CD4-positive, alpha-beta T cell treated with Interleukin-12 subunit alpha and Interleukin-12 subunit beta, for 1 hour (primary cell): ENCODE measurements at places on chromosomes 2 and 18.

GRCh38 chr2:21229302-21229701 lies 105.5 kb downstream of the TDRD15 start:
- no peak for DNase-seq

DNA sequence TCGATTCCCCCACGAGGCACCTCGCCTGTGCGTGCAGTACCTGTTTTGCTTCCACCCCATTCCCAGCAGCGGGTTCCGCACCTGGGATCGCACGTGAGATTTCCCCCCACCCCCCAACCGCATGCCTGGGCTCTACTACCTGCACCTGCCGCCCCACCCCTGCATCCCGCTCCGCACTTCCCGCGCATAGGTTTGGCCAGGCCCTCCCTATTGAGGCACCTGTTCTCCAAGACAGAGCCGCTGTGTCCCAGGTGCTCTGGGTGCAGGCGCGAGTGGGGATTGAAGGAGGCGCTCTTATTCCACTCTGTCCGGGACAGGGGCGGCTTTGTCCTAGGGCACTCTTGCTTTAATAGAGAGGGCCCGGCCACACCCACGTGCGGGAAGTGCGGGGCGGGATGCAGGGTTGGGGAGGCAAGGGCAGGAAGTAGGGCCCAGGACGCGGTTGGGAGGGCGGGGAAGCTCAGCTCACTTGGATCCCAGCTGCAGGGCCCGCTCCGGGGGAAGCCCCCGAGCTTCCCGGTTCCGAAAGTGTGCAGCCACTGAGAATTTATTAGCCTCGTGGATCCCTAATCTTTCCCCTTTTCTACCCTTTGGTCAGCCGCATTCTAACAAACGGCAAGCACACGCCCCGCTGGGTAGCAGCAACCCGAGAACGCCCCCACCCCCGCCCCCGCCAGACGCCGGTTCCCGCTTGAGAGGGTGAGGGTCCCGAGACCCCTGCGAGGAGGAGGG lies 670 bp upstream of the MOCOS start:
- DNase-seq: no peak

DNA sequence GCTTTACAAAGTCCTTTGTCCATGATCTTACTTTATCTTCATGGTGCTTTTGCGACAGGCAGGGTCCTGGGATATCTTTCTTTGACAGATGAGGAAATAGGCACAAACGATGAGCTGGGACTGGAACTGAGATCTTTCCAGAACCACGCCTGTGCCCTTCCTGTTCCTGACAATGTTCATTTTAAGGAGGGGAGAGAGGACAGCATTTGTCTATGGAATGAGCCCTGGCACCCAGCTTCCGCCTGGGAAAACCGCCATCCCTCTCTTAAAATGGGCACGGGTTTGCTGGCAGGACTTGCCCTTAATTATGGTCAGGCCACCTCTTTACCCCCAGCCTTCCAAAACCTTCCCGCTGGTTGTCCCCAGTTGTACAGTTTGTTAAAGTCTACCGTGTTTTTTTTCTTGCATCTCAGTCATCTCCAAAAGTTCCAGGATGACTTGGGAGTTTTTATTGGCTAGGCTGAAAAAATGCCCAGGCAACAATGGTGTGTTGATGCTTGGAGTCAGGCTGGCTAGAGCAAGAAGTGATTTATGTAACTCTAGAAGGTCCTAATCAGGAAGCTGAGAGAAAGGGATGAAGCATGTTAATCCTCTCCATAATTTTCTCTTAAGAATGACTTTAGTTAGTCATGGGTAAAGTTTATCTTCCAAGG lies 264.9 kb upstream of the EPAS1 start:
- DNase-seq: no peak

- DNase-seq: peak; percentile 52
Measured at GRCh38 chr18:10490401-10491165, 35.2 kb upstream of the NAPG start.

GRCh38 chr2:225600865-225601264 lies 201.4 kb downstream of the NYAP2 start:
- DNase-seq: no peak

DNA sequence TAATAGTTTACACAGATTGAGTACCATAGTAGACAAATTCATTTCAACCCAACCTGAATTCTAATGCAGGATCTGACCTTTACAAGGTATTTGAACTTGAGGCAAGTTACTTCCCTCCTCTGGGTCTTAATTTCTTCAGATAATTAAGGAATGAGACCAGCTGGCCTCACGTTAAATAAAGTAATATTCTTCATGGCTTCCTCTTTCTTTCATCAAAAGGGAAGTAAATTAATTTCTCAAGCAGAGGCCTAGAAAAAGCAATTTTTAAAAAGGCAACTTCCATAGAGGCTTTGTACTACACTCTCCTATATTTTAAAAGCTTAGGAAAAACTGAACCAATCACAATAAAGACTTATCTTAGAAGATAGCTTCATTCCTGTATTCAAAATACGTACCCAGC lies 109.2 kb downstream of the EXOC6B start:
- no peak for DNase-seq

DNA sequence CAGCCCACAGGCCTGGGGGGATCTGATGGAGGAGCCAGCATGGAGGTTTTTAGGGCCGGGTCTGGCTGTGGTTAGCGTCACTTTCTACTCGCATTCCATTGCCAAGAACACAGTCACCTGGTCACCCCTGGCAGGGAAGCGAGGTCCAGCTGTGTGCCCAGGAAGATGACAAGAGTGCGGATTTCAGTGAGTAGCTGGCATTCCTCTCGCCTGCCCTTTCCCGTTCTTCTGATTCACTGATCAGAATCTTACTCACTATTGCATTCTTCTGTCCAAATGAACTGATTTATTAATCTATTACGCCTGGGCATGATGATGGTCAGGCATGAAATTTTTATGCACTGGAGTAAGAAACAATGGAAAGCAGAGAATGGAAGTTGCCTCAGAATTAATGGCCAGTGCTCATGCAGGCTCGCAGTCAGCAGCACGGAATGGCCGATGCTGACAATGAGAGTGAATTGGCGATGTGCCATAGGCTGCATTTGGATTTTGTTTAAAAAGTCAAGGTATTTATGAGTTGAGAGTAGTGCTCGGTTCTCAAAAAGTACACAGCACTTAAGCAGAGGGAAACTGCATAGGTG lies 76.4 kb upstream of the MGAT5 start:
- no peak for DNase-seq

- DNase-seq: no peak
Measured at GRCh38 chr18:58544616-58545337, 84.1 kb downstream of the ALPK2 start.

DNA sequence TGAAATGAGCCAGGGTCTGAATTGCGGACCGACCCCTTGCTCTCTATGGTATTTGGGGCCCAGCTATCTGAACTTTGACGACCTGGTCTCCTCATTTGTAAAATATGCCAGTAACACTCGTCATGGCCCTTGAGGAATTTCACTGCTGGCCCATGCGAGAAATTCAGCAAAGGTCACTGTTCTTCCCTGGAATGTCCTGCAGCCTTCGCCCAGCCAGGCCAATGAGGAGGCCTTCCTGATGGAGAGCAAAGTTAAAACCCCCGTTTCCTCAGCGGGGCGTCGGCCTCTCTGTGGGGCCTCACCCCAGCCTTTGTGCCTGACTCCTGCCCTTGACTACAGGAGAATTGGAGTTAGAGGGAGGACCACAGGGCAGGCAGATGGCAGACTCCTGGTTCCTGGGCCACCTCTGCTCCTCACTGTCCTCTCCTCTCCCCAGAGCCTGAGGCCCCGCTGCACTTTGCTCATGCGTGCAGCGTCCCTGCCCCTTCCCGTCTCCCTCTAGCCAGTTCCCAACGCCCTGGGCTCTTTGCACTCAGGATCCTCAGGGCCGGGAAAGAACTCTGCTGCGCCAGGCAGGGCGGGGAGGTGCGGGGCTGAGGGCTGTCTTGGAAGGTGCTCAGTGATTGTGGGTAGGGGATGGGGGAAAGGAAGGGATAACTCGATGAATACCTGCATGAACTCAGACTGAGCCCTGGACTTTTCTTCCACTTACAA lies 257.0 kb upstream of the RAB6C start:
- DNase-seq: no peak

DNA sequence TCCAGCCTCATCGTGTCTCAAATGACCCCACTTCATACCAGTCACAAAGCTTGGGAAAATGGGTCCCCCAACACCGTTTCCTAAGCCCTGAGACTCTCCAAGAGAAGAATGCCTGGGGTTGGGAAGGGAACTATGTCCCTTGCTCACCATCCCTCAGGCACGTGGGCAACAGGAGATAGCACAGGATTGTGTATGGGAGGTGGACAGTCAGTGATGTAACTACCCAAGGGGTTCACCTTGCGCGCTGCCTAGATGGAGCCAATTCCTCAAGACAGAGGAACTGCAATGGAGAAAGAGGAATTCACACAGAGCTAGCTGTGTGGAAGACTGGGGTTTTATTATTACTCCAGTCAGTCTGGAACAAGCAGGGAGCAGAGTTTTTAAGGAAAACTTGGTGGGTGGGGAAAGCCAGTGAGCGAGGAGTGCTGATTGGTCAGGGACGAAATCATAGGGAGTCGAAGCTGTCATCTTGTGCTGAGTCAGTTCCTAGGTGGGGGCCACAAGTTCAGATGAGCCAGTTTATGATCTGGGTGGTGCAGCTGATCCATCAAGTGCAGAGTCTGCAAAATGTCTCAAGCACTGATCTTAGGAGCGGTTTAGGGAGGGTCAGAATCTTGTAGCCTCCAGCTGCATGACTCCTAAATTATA lies 13.8 kb upstream of the CXCR1 start:
- DNase-seq: no peak

GRCh38 chr18:26436176-26437051 lies 111.9 kb downstream of the KCTD1 start:
- DNase-seq: no peak

GRCh38 chr18:50866765-50867164 lies 12.2 kb upstream of the ME2 start:
- no peak for DNase-seq
